ENCODE measurements at places on chromosomes 13 and 19. TPM values are rescaled to one million over a fixed set of nuclear protein-coding genes. Genes with fewer than 3 reads are reported as not detected.

The KIR3DL2 gene
- 0.06 TPM for total RNA-seq

The ZNF615 gene
- total RNA-seq: 3.2 TPM

The TINCR gene
- 2.8 TPM for total RNA-seq

The ZNF506 gene
- 0.32 TPM for total RNA-seq

The MYDGF gene
- 136 TPM for total RNA-seq

The TMPRSS9 gene
- not detected for total RNA-seq

The ZNF534 gene
- total RNA-seq: not detected

The ZNF99 gene
- not detected for total RNA-seq

The OR4F17 gene
- total RNA-seq: not detected

The TEX101 gene
- total RNA-seq: not detected

The PCDH17 gene
- total RNA-seq: not detected

All from A549 treated with Hydrocortisone at 1 μM for 4 hours (cell line).